ENCODE measurements at places on chromosomes 2 and 18.
A peak's percentile ranks its signal among the peaks of the same experiment; 100 is the strongest.

- no peak for DNase-seq
These were observed 930.3 kb downstream of the SUCLG1 start for GRCh38 chr2:83528767-83529166.

DNA sequence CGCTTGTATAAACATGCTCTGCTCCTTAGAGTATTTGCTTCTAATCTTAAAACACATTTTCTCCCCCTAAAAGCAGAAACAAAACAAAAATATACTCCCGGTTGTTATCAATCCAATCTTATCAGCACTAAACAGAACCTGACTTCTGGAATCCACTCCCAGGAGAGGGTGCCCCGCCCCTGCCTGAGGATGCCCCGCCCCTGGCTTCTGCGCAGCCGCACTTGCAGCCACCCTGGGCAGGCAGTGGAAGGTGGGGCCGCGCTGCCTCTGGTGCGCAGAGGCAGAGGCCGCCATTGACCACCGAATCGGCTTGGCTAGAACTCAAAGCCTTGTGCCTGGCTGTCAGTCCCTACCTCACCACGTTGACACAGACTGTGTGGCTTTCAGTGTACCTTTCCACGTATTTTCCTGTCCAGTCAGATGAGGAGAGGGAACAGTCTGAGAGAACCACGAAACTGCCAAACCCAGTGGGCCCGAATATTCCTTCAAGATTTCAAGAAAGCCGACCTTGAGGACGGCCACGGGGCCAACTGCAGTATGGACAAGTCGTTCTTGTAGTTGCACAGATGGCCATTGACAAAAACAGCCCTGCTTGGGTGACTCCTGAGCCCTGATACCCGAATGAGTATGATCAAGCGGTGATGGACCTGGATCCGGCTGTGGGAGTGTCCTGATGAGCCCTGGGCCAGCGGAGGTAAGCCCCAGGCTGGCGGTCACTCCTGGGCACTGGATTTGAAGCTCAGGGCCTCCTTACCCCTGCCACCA lies 46.2 kb upstream of the ARHGAP28 start:
- no peak for DNase-seq

DNA sequence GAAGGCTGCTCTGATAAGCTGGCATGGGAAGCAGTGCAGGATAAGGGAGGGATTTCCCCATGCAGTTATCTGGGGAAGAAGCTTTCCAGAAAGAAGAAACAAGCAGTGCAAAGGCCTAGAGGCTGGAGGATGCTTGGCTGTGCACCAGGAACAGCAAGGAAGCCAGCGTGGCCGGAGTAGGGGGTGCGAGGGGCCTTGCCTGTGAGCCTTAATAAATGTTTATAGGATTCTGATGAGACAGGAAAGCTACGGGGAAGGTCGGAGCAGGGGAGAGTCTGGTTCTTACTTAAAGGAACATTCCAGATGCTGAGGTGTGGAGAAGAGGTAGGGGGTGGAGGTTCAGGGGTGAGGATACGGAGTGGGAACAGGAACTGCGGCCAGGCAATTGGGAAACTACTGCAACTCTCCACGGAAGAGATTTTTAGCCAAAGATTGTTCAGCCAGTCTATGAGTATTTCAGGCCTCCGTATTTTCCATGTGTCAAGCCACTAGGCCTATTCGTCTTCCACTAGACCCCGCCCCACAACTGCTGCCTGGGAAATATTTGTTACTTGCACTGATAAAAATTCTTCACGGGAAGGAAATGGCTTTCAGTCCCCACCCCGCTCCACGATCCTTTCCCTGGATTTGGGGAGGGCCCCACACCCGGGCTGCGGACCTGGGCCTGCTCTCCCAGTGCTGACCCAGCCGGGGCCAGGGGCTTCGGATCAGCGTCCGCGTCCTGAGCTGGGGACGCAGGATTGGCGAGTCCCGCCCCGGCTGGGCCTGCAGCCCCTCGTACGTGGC lies 516 bp downstream of the EIF2AK2 start:
- no peak for DNase-seq

DNA sequence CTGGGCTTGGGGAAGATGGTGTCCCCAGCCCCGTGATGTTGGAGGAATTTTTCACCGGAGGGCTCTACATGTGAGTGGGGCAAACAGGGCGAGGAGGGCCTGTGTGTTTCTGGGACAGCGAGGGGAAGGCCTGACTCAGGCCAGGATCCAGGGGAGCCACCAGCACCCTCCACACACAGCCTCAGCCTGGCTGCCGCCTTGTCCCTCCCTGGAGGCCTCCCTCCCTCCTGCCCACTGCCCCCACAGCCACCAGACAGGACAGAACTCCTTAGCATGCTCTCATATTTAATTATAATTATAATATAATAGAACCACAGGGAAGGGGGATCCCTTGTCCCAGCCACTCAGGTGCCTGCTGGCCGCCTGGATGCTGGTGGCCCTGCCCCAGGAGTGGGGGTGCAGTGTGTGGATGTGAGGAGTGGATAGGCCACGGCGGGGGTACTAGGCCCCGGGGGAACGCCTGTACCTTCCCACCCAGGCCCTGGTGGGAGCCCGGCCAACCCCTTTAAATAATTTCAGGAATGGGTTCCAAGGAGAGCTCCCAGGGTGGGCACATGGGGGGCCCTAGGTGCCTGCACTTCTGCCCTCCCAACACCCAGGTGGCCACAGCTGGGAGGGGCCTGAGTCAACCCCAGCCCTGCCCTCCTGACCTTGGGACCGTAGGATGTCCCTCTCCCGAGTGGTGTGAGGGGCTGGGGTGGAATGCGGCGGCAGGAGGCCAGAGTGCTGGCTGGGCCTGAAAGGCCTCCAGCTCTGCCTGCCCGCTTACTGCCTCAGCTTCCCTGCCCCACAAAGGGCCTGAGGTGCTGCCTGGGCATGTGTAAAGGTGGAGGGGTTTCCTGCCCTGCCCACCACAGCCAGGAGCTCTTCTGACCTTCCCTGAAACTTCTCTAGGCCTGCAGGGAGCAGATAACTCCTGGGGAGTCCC lies 8.8 kb downstream of the PDCD1 start:
- no peak for DNase-seq

- DNase-seq, result no peak
These were observed at the start of gene FHOD3 for GRCh38 chr18:36297417-36298125. FHOD3 (plus strand) TSS chr18:36297713; CDS start chr18:36297836, 123 bp downstream.

- no peak for DNase-seq
These were observed 106.3 kb downstream of the TTN start for GRCh38 chr2:178700922-178701342.

DNA sequence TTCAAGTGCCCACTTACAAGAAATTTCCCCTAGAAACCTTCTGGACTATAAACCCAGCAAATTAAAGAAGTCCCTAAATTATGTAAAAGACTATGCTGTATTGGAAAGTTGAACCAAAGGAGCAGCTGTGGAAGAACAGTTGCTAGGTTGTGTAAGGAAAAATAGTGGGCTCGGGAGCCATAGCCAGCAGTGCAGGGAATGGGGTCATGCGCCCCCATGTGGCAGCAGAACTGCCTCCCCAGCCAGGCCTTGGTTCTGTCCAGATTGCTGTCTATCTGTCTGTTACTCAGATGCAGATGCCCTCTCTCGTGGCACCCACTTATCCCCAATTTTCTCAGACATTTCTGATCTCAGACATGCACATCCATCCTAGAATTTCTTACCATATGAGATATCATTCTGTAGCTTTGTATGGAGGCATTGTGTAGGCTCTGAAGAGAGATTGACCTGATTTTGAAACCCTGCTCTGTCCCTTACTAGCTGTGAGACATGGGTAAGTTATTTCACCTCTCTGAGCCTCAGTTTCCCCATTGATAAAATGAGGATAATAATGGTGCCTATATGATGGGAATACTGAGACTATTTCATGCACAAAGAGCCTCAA lies 258.3 kb downstream of the SS18 start:
- DNase-seq, result no peak

- DNase-seq, result no peak
These were observed 75.9 kb downstream of the INHBB start for GRCh38 chr2:120421830-120422175.

- DNase-seq, result no peak
These were observed 213.3 kb upstream of the HNRNPA3 start for GRCh38 chr2:176999301-176999700.

- DNase-seq, result peak; percentile 67
These were observed 72.2 kb upstream of the CHRNA1 start for GRCh38 chr2:174836377-174836994.

DNA sequence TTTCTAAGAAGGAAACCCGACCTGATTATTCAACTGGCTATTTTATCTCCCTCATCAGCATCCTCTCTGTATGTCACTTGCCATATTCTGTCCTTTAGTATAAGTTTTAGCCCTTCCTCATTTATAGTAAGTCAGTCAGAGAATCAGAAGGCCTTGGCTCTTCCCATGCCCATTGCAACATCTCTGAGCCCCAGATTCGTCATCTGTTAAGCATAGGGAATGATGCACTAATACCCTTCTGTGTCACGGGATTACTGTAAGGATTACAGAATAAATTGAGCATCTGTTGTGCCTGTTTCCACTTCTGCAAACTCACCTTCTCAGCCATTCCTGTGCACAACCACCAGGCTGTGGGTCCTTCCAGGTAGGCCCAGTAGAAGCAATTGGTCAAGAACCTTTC lies 258.1 kb upstream of the RAB12 start:
- no peak for DNase-seq

DNA sequence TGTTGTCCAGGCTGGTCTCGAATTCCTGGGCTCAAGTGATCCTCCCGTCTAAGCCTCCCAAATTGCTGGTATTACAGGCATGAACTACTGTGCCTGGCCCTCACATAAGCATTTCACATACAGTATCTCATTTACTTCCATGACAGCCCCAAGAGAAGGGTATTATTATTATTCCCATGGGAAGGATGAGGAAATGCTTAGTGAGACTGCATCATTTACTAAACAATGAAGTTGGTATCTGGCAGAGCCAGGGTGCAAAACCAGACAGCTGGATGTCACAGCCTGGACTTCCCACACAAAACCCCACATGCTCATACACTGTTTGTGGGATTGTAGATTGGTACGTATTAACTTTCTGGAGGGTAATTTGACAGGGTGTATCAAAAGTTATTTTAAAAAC lies 29.9 kb downstream of the DAPL1 start:
- DNase-seq, result no peak

- DNase-seq, result no peak
These were observed 82.2 kb upstream of the PNPT1 start for GRCh38 chr2:55775828-55776227.

DNA sequence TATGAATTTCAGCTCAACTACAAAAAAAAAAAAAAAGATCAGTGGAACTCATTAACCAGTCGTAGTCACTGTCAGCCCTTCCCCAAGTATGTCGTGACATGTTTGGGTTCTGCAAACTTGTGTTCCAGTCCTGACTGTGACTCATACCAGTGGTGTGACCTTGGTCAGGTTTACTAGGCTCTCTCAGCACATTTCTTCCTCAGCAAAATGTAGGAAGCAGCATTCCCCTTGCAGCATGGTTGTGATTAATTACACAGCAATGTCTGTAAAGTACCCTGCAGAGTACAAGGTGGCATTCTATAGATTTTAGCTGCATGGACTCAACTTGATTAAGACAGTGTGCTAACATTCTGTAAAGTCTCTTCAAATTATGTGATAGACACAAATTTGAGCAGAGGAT lies 156.9 kb downstream of the LAMA1 start:
- peak; percentile 56 for DNase-seq

GRCh38 chr18:7224198-7224597 lies 6.7 kb upstream of the LRRC30 start:
- no peak for DNase-seq

DNA sequence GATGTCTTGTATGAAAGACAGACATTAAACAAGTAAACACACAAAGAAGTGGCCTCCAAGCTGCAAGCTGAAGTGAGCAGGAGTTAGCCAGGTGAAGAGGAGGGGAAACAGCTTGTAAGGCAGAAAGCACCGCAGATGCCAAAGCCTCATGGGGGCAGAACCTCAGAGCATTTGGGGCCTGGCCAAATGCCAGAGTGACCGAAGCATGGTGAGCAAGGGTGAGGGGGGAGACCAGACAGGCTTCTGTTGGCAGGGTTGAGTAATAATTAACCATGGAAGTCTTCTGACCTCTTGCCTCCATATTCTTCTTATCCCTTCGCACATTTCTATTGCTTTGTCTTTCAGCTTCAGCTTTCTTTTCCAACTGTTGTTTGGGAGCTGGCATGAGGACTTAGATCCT lies 5.6 kb downstream of the QPCT start:
- DNase-seq, result no peak

GRCh38 chr2:40038646-40039045 lies 259.6 kb upstream of the THUMPD2 start:
- no peak for DNase-seq

DNA sequence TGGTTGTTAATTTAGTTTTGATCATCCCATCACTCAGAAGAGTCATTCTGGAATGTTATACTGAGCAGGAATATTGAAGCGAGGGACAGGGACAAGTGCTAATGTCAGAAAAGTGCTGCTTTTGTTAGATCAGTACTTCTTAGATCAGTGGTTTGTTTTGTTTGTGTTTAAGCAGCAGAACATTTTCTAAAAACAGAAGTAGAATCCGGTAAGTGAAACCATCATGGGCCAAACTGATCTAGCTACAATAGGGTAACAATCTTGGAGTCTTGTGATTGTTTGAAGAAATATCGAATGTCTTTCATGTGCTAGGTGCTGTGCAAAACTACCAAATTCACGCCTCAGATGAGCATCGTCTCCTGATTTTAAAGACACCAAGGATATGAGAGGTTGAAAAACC lies 45.1 kb upstream of the SEC11C start:
- no peak for DNase-seq

DNA sequence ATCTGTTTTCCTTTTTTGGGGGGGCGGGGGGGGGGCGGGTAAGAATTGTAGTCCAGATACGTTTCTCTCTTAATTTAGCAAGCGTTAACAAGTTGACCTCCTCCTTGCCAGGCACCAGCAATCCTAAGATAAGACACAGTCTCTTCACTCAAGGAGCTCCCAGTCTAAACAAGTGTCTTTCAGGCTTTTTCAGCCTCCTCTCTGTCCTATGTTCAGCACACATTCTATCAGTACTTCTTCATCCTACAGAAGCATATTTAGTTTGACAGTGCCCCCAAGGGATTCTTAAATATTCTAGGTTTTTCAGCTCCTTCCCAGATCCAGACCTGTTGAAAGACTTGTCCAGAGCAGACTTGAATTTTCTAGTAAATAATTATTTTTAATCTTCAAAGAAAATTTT lies 2.7 kb downstream of the PPP1CB start:
- no peak for DNase-seq

- DNase-seq, result no peak
These were observed 73.7 kb upstream of the COPS8 start for GRCh38 chr2:237012004-237012403.

DNA sequence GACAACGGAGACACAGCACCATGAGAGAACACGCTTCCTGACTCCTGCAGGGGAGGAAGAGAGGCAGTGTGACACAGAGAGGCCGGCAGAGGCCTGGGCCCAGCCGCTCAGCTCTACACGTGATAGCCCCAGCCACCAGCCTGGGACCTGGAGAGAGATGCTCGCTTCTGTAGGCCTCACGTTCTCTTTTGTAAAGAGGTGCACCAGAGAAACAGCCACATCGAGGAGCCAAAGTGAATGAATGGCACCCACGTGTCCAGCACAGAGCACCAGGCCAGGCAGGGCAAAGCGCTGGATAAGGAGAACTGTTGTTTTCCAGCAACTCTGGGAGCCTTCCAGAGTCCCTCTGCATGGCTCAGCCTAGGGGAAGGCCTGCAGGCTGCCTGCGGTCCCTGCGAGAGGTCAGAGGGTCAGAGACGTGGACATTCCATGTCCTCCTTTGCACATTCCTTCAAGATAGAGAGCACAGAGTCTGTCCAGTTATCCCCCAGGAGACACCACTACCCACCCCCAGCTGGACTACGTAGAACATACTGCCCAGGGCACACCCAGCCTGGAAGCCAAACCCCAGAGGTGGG lies 14.2 kb downstream of the LIMS2 start:
- no peak for DNase-seq
